Osteocyte (in vitro differentiated cells): ENCODE measurements at places on chromosomes 6 and 20. TPM values are rescaled to one million over a fixed set of nuclear protein-coding genes. Genes with fewer than 3 reads are reported as not detected.

DNA sequence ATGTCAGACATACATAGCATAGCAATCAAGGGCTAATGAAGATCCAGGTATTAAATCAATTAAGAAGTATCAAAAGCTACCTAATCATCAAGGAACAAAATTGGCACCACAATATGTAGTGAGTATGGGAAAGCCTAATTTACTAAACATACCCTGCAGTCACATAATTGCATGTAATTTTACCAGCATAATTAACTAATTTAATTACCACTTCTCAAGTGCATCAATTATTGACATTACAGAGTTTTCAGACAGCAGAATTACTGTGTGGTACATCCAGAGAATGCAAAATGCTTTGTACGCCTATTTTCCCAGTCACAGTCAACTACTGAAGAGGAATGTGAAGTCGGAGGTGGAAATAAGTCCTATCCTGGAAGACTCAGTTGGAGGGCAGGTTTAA lies 279.0 kb upstream of the ID4 start:
- H3K4me1 ChIP-seq = no peaks in the 10 kb centered on the region
- no peaks in the 10 kb centered on the region for H3K27me3 ChIP-seq
- no peak overlapping the region for H3K4me3 ChIP-seq
- no peak for DNase-seq
- H3K27ac ChIP-seq = no peak overlapping the region

DNA sequence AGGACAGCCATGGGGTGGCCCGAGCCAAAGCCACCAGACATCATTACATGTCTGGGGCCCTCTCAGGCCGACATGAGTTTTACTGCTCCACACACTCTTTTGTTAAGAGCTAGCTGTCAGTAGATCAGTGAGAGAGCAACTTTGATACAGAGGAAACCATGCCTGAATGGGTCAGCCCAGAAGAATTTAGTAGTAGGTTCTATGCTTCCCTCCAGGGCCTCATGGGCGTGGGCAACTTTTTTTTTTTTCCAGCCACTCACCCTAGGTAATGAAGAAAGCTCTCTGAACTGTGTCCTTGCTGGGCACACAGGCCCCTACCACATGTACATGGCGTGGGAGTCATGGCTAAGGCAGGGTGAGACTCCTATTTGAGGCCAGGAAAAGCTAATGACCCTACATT lies 38.8 kb downstream of the HLA-F start:
- peaks cover 9% of the 10 kb centered on the region for H3K27me3 ChIP-seq
- H3K36me3 ChIP-seq = no peaks in the 10 kb centered on the region
- H3K4me1 ChIP-seq = peaks cover 8% of the 10 kb centered on the region
- H3K27ac ChIP-seq = no peak overlapping the region
- peak; percentile 78 for DNase-seq

DNA sequence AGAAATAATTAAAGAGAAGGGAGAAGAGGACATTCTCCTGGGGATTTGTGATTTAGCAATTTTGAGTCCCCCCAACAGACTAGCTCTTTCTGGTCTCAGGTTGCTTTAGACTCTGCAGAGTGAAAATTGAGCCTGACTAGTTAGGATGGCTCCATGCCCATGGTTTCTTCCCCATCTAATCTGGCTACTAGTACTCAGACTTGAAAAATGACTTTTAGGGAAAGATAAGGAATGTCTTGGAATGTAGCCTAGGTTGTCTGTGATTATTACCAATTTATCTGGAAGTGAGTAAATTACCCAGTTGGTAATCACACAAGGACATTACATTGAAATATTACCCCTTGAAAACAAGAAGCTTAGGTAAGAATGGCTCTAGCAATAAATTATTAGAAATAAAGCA lies 4.2 kb downstream of the BEND6 start:
- peaks cover 39% of the 10 kb centered on the region for H3K4me1 ChIP-seq
- no peaks in the 10 kb centered on the region for H3K27me3 ChIP-seq
- H3K4me3 ChIP-seq = no peak overlapping the region
- no peaks in the 10 kb centered on the region for H3K36me3 ChIP-seq
- H3K27ac ChIP-seq = peak overlapping the region; percentile 63
- no peak for DNase-seq

DNA sequence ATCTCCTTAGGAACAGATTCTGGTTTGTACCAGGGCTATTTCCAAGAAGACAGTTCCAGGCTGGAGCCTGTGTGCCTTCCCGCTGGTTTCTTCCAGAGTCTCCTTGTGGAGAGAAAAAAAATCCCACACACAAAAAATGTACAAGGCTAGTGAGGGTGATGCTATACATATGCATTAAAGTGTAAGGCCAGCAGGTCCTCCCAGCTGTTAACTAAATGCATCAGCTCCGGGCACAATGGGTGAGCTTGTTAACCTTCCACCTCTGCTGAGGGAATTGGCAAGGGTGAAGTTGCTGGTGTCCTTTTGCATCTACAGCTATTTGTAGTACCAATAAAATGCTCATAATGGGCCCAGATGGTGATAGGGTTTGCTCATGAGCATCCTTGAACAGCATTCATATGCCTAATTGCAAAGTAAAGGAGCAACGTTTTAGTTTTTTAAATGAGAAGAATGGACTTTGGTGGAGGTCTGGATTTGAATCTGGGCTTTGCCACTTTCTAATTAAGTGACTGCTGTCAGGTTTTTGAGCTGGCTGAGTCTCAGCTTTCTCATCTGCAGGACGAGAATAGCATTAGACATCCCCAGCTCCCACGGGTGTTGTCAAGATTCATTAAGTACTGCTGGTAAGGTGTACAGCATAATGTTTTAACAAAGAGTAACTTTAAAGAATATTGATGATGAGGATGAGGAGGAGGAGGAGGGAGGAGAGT lies 361.8 kb downstream of the QKI start:
- H3K27ac ChIP-seq = no peak overlapping the region
- H3K27me3 ChIP-seq = peaks cover 3% of the 10 kb centered on the region
- H3K4me3 ChIP-seq = no peak overlapping the region
- H3K4me1 ChIP-seq = peaks cover 11% of the 10 kb centered on the region
- H3K36me3 ChIP-seq = no peaks in the 10 kb centered on the region

The SAMD5 gene
- total RNA-seq = 15.8 and 18.6 TPM in 2 replicates

DNA sequence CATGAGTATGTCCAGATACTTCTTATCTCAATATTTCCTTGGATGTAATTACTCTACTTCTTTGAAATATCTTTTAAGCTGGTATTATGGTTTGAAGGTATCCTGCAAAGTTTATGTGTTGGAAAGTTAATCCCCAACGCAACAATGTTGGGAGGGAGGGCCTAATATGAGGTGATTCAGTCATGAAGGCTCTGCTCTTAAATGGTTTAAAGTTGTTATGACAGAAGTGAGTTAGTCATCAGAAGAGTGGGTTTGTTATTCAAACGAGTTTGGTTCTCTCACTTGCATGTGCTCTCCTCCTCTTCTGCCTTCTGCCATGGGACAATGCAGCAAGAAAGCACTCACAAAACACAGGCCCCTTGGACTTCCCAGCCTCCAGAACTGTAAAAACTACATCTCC lies 176.3 kb downstream of the KCNQ5 start:
- DNase-seq = no peak
- no peak overlapping the region for H3K4me3 ChIP-seq
- H3K27ac ChIP-seq = no peak overlapping the region
- no peaks in the 10 kb centered on the region for H3K27me3 ChIP-seq
- peaks cover 1% of the 10 kb centered on the region for H3K4me1 ChIP-seq

The TP53INP2 gene
- total RNA-seq = 34.3 and 34.4 TPM in 2 replicates

The SLC4A11 gene
- 2.4 and 3.2 TPM in 2 replicates for total RNA-seq

DNA sequence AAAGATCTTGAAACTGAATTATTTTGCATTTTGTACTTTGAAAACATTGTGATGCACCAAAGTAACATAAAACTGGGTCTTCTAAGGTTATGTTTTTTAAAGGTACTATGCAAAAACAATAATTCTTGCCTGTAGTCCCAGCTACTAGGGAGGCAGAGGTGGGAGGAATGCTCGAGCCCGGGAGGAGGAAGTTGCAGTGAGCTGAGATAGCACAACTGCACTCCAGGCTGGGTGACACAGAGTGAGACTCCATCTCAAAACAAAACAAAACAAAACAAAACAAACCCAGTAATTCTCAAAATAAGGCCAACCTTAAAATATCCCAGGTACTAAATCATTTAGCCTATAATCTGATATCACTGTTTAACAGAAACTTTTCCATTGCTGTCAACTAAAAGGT lies 269.6 kb downstream of the KHDC1L start:
- no peak overlapping the region for H3K4me3 ChIP-seq
- no peaks in the 10 kb centered on the region for H3K36me3 ChIP-seq
- H3K4me1 ChIP-seq = peaks cover 28% of the 10 kb centered on the region
- no peak overlapping the region for H3K27ac ChIP-seq
- no peak for DNase-seq
- no peaks in the 10 kb centered on the region for H3K27me3 ChIP-seq

The BMP6 gene
- total RNA-seq = not detected in 2 replicates

- H3K27me3 ChIP-seq = no peaks in the 10 kb centered on the region
- no peak overlapping the region for H3K27ac ChIP-seq
- H3K36me3 ChIP-seq = no peaks in the 10 kb centered on the region
Observed at GRCh38 chr6:63567966-63568365, 4.3 kb upstream of the LOC128125822 start.

GRCh38 chr6:141906569-141907080 lies 226.1 kb upstream of the GJE1 start:
- no peak overlapping the region for H3K4me3 ChIP-seq
- no peak for DNase-seq
- no peaks in the 10 kb centered on the region for H3K27me3 ChIP-seq
- peaks cover 2% of the 10 kb centered on the region for H3K4me1 ChIP-seq

DNA sequence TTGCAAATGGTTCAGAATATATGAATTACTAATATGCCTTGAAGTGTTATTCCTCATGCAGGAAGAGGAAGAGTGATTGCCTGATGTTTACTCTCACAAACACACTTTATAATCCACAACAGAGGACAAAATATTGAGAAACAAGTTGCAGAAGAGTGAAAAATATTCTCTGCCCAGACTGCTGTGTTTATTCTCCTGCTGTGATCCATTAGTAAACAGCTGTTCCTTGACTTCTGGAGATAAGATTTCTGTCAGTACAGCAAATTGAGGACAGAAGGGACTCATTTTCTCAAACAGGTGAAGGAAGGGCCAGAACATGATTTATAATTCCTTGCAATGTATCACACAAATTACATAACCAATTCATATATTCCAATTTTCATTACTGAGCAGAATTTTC lies 148.0 kb downstream of the EPM2A start:
- H3K36me3 ChIP-seq = no peaks in the 10 kb centered on the region
- H3K4me3 ChIP-seq = no peak overlapping the region
- no peak overlapping the region for H3K27ac ChIP-seq
- peaks cover 3% of the 10 kb centered on the region for H3K4me1 ChIP-seq
- no peaks in the 10 kb centered on the region for H3K27me3 ChIP-seq
- no peak for DNase-seq
